ENCODE measurements at places on chromosomes 2 and 18.

GRCh38 chr2:210432633-210433032 is 43.9 kb downstream of the LANCL1 start:
- no peak for DNase-seq

DNA sequence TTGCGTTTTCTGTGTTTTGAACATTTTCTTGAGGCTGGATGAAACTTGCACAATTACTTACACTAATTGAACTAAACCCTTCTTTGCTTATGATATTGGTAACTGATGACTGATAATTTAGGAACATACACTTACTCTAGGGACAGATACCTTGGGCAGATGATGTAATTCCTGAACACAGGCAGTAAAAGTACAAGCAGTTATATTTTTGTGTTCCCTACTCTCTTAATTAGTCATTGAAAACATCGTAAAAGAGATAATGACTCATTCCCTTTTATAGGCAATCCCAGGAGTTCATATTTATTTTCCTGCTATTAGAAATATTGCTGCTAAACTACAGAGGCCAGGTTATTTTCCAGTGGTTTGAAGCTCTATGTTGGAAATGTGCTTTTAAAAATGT is 46.4 kb downstream of the CCDC85A start:
- DNase-seq, result peak; percentile 21

GRCh38 chr18:9468998-9469397 is 6.3 kb upstream of the RALBP1 start:
- no peak for DNase-seq

DNA sequence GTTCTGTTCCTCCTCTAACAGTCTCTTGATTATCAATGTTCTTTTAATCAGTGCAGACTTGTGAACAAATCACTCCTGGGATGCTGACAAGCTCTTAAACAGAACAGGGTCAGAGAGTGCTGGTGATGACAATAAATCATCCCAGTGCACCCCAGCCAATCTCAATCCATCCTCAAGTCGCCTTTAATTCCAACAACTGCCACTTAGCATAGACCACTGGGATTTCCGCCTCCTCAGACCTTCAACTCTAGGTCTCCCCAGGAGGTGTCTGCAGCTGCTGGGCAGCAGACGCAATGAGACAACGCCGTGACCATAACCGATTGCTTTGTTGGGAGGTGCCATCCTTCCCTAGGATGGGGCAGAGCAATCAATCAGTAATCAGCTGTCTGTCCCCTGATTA is 184.2 kb upstream of the ACAA2 start:
- no peak for DNase-seq

GRCh38 chr2:27805180-27805579 is 33.7 kb downstream of the MRPL33 start:
- DNase-seq, result no peak

DNA sequence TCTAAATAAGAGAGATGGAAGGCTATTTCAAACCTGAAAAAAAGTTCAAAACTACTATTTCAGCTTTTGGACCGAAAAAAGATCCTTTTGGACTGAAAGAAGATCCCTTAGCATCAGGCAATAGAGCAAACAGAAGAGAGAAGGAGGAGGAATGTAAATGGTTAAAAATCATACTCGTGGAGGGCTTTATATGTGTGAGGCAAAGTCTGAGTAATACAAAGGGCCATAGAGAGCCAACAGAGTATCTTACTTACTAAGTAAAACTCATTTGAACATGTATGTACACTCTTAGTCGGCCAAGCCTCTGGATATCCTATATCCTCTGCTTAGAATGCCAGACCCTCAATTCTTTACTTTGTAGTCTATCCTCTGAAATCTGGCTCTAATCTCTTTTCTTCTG is 55.7 kb downstream of the ITSN2 start:
- peak; percentile 30 for DNase-seq

GRCh38 chr2:169871994-169872393 is 44.7 kb downstream of the UBR3 start:
- no peak for DNase-seq

DNA sequence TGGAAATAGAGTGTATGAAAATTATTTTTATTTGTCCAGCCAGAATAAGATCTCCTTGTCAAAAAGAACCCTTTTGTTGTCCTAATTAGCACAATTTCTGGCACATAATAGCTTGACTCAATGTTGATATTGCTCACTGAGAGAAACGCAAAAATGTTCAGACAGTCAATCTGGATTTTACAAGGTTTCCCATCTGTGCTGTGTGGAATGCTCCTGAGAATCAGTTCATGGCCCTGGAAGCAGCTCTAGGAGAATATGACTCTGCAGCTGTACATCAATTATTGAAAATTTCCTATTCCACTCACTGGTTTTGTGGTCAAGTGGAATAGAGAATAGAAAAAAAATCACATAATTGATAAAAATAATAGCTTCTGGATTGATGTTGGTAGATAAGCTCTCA is 1582.9 kb upstream of the NXPH2 start:
- no peak for DNase-seq

DNA sequence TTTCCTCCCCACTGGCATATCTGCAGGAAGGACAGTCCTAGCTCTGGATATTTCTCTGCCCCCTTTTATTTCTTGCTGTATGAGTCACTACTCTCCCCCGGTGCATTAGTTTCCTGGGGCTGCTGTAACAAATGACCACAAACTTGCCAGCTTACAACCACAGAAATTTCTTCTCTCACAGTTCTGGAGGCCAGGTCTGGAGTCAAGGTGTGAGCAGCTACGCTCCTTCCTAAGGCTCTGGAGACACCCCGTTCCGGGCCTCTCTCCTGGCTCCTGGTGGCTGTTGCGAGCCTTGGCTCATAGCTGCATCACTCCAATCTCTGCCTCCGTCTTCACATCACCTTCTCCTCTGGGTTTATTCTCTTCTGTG is 34.1 kb downstream of the PTPRM start:
- peak; percentile 57 for DNase-seq

GRCh38 chr2:233353101-233353768 is 1.1 kb upstream of the DGKD start:
- DNase-seq, result no peak

- DNase-seq, result no peak
These were observed 112.1 kb downstream of the GLI2 start for GRCh38 chr2:120847700-120848321.

DNA sequence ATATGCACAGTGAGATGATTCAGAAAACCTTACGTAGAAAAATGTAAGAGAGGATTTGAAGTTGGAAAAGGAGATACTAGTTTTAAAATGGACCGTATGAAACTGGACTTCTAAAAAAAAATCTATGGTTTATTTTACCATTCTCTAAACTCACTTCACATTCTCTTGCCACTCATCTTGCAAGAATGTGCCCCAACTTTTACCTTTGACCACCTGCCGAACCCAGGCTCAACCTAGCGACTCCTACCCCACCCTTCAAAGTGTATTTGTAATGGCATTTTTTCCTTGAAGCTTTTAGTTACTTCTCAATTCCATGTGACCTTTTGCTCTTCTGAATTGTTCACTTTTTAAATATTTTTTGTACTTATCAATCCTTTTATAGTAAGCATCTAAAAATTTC is 160.8 kb downstream of the PHLPP1 start:
- no peak for DNase-seq

GRCh38 chr18:46040747-46041104 is 31.3 kb downstream of the PSTPIP2 start:
- DNase-seq, result no peak

- DNase-seq, result no peak
These were observed 1.1 kb upstream of the PPP3R1 start for GRCh38 chr2:68253219-68254068.

DNA sequence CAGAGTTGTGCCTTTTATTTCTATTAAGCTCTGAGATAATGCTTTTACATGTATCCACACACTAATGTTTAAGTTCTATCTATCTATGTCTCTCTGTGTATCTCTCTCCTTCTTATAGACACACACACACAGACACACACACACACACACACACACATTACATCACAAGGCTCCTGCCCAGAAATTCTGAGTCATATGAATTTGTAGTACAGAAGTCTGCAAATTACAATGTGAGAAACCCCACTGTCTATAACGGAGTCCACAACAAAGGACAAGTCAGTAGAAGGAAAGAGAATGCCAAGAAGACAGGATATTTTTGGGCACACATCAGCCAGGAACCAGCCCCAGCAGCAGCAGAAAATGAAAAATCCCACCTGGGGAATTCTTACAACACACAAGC is 142.4 kb downstream of the EN1 start:
- peak; percentile 74 for DNase-seq

- no peak for DNase-seq
These were observed 189.8 kb downstream of the SNTG2 start for GRCh38 chr2:1140389-1141003.

DNA sequence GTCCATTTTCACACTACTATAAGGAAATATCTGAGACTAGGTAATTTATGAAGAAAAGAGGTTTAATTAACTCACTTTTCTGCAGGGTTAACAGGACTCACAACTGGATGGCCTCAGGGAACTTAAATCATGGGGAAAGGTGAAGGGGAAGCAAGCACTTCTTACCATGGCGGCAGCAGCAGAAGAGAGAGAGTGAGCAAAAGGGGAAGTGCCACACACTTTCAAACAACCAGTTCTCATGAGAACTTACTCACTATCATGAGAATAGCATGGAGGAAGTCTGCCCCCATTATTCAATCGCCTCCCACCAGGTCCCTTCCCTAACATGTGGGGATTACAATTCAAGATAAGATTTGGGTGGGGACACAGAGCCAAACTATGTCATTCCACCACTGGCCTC is 55.1 kb upstream of the NETO1 start:
- no peak for DNase-seq

- peak; percentile 42 for DNase-seq
These were observed 91.6 kb upstream of the TANK start for GRCh38 chr2:161068670-161069069.

GRCh38 chr18:48939205-48940097 is 11.3 kb downstream of the SMAD7 start:
- peak; percentile 73 for DNase-seq

GRCh38 chr2:211367711-211368110 is 811.3 kb downstream of the CPS1 start:
- no peak for DNase-seq

DNA sequence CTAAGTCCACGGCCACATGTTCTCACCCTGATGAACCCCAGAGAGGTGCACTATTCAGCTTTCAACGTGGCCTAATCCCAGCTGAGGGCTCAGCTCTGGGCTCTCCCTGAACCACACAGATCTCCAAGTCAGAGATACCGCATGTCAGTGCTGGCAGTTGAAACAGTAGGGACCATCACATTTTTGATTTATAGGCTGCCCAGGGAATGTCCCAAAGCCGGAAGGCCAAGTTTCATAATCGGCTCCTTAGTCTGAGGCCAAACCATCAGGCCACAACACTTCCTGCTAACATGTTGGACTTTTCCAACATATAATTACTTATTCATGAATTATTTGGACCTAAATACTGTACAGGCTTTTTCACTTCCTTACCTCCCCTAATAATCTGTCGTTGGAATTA is 91.9 kb upstream of the KLHL29 start:
- peak; percentile 56 for DNase-seq

- DNase-seq, result no peak
These were observed 41.0 kb downstream of the COPS8 start for GRCh38 chr2:237126519-237127174.

GRCh38 chr2:56656826-56657225 is 473.0 kb downstream of the CCDC85A start:
- DNase-seq, result no peak

DNA sequence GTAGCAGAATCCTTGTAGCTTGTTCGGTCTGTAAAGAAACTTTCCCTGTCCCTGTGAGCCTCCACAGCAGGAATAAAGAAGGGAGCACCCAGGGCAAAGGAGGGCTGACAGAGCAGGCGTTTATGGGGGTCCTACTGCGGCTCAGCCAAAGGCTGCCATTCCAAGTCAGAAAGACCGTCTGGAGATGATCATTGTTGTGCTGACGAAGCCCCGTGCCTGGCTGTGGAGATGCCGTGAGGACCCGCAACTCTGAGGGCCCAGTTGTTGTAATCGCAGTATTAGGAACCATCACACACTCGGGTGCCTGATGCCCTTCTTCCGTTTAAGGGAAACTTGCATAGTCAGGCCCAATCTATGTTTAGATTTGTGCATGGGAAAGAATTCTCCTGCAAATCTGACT is 16.9 kb upstream of the VWA3B start:
- no peak for DNase-seq

- no peak for DNase-seq
These were observed 19.5 kb upstream of the HES6 start for GRCh38 chr2:238259061-238260020.

DNA sequence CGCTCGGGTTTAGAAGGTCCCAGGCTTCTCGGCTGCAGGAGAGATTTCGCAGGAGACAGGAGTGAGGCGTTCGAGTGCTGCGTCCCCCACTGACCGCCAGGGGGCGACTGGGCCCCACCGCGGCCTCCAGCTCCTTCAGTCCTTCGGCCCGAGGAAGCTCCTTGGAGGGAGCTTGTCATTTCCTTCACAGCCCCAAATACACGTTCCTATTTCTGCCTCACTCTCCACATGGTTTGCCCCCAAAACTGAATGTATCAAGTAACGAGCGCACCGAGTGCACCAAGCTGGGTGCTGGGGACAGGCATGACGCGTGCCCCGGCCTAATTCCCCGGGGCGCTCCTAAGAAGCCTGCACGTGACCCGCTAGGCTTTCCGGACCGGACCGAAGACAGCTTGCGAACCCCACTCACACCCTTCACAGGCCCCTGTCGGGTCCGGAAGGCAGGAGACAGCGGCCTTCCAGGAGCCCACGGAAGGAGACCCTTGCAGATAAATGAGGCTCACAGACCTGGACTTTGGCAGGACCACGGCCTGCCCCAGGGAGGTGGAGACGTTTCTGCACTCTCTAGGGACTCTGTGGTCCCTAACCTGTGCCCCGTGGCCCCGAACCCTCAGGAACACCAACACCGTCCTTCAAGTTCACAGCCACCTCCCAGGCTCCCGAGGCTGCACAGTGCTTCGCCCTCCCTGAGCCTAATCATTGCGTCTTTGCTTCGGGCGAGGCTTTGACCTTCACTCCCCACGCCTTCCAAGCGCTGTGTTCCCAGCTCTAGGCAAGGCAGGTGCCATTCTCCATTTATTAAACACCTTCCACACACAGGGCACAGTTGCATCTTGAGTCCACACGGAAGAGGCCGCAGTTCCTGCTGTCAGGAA is 13.0 kb upstream of the FAHD2A start:
- peak; percentile 70 for DNase-seq

DNA sequence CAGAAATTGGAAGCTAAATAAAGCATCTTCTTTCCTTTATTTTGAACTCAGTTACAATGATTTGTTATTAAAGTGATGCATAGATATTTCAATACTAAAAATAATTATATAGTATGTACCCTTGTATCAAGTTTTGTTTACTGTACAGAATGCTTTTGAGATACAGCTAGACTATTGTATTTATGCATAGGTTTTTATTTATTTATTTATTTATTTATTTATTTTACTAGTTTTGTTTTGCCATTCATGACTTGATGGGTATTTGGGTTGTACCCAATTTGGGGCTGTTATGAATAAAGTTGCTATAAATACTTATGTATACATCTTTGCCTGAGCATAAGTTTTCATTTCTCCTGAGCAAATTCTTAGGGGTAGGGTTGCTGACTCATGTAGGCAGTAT is 118.7 kb upstream of the NXPH2 start:
- no peak for DNase-seq

DNA sequence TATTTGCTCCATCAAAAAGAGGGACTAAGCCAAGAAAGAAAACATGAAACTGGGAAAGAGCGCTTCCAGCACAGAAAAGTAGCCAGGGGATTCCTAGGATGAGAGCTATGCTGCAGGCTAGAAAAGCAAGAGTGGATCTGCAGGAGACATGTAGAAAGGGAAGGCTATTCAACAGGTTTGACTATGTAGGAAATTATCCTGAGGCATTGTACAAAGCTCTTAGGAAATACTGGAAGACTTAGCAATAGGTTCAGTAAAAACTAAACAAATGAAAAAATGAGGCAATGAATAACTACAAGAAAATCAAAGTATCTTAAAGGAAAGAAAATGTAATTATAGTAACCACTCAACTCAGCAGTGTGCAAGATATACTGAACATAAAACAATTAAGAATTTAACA is 229.5 kb upstream of the FBXO11 start:
- DNase-seq, result no peak
